ENCODE measurements at places on chromosomes 4 and X.

DNA sequence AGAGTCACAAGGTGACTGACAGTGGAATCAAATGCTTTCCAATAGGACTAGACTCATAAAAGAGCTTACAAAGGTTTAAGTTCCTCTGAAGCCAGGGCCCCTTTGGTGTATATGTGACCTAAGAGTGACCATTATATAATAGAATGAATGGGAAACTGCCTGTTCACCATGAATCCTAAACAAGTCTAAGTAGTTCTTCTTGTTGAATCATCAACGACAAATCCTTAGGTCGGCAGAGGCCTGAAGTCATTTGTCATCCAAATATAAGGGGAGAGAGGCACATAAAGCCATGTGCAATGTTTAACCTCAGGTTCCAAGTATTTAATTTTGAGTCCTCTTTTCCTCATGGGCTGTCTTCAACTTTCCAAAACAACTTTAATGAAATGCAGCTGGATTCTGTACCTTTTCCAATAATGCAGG lies 122.4 kb downstream of the RASL11B start:
- peak; percentile 25 for DNase-seq

DNA sequence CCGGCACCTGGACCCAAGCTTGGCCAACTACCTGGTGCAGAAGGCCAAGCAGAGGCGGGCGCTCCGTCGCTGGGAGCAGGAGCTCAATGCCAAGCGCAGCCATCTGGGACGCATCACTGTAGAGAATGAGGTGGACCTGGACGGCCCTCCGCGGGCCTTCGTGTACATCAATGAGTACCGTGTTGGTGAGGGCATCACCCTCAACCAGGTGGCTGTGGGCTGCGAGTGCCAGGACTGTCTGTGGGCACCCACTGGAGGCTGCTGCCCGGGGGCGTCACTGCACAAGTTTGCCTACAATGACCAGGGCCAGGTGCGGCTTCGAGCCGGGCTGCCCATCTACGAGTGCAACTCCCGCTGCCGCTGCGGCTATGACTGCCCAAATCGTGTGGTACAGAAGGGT lies 3.7 kb downstream of the SUV39H1 start:
- DNase-seq, result no peak

- no peak for DNase-seq
Measured at GRCh38 chrX:7024850-7025249, 122.7 kb upstream of the STS start.

DNA sequence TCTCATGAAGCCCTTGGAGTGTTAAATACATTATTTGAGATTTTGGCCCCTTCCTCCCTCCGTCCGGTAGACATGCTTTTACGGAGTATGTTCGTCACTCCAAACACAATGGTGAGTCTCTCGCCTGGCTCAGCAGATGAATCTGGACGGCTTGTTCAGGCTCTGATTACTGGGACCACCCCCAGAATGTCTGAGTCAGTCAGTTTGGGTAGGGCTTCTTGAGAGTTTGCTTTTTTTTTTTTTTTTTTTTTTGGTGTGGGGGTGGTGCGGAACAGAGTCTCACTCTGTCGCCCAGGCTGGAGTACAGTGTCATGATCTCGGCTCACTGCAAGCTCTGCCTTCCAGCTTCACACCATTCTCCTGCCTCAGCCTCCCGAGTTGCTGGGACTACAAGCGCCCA lies 62.4 kb upstream of the MSANTD1 start:
- DNase-seq, result peak; percentile 85

DNA sequence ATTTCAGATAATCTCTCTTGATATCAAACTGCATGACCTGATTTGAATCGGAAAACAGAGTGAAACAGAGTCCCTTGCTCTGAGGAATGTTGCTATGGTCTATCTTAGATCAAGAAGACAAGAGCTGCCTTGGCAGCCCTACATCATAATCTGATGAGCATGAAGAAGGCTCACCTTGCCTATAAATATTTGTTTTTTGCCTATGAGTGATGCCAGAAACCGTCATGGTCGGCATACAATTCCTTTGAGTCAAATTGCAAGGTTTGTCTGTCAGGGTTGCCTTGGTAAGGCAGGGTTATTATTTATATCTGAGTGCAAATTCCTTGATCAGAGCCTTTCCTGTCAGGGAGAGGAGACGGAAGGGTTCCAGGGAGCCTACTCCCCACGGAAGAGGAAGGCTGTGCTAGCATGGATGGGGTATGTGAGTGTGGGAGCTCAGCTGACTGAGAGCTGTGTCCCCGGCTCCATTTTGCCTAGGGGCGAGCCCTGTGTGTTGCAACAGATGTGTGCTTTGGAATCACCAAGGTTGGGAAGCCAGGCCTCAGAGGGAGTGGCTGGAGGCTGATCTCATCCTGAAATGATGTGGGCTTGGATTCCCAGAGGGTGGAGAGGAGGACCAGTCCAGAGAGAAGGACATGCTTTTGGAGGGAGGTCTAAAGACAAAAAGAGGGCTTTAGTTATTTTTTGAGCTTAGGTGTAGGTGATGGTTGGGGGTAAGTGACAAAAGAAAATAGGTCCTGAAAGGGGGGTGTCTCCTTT lies 43.6 kb downstream of the RTL9 start:
- DNase-seq, result peak; percentile 74

GRCh38 chr4:86274642-86275041 lies 85.2 kb downstream of the MAPK10 start:
- DNase-seq, result no peak

GRCh38 chrX:11431786-11432185 lies 138.6 kb downstream of the AMELX start:
- DNase-seq, result no peak

DNA sequence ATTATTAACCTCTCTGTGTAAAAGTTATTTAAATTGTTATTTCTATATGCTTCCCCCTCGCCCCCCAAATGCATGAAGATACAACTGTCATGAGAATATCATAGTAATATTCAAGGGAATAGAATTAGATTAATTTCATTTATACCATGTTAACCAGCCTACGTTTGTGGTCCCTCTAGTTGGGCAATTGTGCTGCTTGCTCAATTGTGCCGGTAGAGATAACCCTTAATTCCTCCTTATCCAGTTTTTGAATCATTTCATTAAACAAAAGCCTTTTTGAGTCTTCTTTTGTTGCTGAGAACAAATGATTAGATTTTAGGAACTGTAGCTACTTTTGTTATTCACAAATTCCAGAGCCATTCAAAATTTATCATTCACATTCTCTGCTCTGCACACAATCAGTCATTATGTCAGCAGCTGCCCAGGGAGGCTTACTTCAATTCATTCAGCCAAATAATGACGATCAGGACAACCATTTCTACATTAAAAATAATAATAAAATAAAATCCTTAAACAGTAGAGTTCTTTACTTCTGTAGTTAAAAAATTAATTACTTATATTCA lies 98.1 kb downstream of the ADGRL3 start:
- peak; percentile 6 for DNase-seq

- no peak for DNase-seq
Measured at GRCh38 chr4:24312261-24312913, 272.0 kb downstream of the DHX15 start.

DNA sequence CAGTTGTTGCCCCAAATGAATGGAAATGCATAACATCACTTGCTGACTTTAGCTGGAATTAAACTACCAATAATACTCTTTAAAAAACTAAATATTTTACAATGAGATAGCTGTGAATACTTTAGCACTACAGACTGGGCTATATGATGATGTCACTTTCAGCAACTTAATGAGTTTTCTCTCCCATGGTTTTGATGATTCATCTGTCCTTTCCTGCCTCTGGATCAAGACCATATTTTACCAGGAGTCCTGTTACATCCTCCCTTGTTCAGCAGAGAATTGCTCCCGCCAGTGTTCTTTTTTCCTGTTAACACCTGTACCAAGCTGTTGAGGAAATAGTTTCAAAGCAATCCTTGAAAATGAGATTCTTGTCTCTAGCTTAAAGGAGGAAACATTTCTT lies 543.0 kb downstream of the SPRY1 start:
- peak; percentile 91 for DNase-seq

DNA sequence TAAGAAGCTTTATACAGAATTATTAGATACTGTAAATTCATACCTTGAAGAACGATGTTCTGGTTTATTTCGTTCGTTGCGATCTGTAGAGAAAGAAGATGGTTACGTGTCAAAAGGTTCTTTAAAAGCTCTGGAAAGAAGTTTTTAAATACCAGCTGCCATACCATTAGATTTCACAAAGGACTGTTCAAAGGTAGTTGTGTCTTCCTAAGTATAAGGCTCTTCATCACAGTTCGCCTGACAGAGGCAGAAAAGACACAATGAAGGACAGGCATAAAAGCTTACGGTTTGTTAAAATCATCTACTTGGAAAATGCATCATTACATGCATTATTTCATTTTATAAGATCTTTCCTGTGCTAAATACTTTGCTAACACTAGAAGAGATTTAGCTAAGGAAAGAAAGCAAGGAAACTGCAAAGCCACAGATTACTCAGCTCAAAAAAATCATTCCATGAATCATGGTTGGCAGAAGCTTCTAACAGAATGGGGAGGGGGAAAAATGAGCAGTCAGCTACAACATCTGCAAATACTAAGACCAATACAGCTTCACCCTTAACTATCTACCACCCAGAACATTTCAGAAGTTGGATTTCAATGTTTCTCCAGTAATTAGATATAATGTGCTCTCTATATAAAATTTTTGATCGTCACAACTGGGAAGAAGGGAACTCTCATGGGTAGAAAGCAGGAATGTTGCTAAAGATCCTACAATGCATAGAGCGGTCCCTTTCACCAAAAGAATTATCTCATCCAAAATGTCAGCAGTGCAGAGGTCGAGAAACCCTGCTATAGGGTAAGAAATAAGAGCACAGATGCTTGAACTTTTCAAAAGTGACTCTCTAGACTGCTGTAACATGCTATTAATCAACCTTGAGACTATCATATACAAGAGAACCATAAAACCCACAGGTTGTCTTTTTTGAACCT lies 50.7 kb upstream of the PRSS48 start:
- DNase-seq, result peak; percentile 91

GRCh38 chrX:130575831-130576389 lies 174.1 kb downstream of the RBMX2 start:
- peak; percentile 27 for DNase-seq

DNA sequence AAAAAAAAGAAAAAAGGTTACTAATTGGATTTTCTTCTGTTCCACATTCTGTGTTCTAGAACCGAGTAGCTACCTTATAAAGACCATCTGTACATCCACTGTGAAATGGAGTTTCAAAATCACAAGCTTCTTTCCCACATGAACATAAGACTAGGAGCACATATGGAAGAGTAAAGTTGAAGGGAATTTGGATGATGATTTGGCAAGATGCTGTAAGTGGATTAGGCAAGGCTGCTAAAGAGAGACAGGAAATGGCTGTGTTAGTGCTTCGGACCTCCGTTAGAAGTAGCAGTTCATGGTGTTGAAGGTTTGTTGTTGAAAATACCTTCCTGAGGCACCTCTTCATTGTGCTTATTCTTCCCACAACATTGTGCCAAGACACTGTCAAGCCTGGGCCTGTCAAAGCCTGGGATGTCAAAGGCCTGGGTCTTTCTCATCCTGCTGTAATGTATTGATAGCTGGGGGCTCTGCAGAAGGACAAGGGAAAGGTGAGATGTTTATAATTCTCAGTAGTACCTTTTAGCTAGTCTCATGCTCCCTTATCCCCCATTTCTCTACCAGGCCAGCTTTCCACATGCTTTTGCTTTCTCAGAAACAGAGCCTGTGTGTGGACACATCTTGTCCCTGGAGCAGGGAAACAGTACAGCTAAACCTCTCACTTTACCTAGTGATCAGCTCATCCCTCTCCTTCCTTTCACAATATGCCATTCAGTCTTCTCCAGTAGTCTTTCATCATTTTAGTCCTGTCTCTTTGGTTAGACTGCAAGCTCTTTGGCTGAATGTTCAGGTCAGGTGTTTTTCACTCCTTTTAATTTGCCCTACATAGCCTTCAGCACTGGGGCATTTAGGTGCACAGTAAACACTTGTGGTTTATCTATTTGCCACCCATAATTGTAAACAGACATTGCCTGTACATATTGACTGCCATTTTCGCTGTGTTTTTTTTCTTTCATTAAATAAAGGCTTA lies 37.9 kb upstream of the CYP2U1 start:
- DNase-seq, result peak; percentile 39

DNA sequence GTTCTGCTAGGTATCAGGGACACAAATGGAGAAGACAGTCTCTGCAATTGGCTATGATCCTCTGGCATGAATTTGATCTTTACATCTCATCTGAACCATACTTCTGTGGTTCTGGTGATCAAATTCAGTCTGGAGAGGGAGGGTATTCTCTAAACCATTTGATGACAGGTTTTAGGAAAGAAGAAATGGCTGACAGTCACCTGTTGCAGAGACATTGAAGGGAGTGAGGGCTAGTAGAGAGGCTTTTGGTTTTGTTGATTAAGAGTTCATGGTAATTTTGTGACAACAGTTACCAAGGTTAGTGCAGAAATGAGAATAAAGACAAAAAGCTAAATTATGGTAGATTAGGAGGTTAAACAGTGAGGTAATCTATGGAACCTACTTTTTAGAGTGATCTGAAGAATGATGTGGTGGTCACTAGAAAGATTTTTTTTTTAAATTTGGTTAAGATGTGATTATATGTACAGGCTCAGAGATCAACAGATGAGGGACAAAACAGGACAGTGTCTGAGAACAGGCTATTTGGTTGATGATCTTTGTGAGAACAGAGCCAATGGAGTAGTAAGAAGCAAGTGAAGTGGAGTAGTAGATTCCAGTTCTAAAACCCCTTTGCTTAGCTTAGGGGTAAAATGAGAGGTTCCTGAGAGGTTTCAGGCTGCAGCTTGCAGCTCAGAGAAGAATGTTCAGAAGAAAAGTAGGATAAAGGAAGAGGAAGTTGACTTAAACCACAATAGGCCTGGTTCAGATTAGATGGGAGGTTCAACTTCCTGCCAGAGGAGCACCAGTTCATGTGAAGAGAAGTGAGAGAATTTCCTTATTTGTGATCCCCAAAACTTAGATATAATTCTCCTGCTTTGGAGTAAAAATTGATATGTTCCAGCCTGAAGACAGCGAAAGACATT lies 34.7 kb downstream of the VSIG4 start:
- DNase-seq, result no peak

- peak; percentile 43 for DNase-seq
Measured at GRCh38 chrX:129525162-129525561, 1.9 kb upstream of the SMARCA1 start.

GRCh38 chr4:186823989-186824388 lies 100.3 kb upstream of the FAT1 start:
- DNase-seq, result peak; percentile 46

GRCh38 chrX:24025741-24026403 lies 1.1 kb downstream of the KLHL15 start:
- DNase-seq, result peak; percentile 68

- no peak for DNase-seq
Measured at GRCh38 chr4:183733181-183733580, 74.1 kb downstream of the TRAPPC11 start.

GRCh38 chrX:11341274-11342201 lies 48.3 kb downstream of the AMELX start:
- DNase-seq, result peak; percentile 91

Measured in fibroblast of lung (primary cell).